ENCODE measurements at places on chromosomes 12 and 14.

GRCh38 chr14:24207104-24207551, 1.6 kb downstream of the TSSK4 start:
- no peak for DNase-seq

GRCh38 chr12:83537428-83538053, 850.8 kb downstream of the TMTC2 start:
- no peak for DNase-seq

GRCh38 chr14:68676511-68676943, 116.3 kb downstream of the ZFP36L1 start:
- no peak for DNase-seq

- no peak for DNase-seq
Observed at GRCh38 chr12:116012757-116013156, 264.7 kb downstream of the MED13L start.

GRCh38 chr14:40213701-40214100, 781.5 kb upstream of the FBXO33 start:
- no peak for DNase-seq

DNA sequence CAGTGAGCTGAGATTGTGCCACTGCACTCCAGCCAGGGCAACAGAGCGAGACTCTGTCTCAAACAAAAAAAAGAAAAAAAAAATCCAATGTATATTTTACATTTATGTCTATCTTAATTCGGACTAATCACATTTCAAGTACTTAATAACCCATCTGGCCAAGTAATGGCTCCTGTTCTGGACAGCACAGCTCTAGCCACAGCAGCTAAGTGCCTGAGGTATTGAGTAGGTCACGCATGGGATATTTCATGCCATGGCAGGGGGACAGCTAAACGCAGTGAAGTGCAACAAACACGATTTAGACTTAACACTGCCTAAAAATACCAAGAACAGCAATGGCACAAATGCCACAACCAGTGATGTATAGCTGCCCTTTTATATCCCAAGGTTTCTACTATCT, 8.0 kb downstream of the BAZ1A start:
- no peak for DNase-seq

Data from head of caudate nucleus (tissue), 42 donors.